Activated CD4-positive, alpha-beta memory T cell treated with anti-CD3 and anti-CD28 coated beads for 36 hours (primary cell): ENCODE measurements at places on chromosomes 4 and X. TPM values are rescaled to one million over a fixed set of nuclear protein-coding genes. Genes with fewer than 3 reads are reported as not detected.

DNA sequence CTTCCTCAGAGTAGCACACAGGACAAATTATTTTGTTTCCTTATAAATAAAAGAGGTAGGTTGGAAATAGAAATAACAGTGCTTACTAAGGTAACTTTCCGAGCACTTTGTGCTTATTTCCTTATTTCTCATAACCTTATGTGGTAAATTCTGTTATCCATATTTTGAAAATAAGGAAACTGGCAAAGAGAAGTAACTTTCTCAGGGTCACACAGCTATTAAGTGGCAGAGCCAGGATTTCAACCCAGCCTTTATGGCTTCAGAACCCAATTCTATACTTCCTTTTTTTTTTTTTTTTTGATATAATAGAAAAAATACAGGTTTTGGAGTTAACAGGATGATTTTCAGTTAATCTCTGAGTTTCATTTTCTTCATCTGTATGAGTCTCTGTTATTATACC, 3.3 kb downstream of the UTP3 start:
- peak overlapping the region; percentile 24 for H3K4me3 ChIP-seq
- peak overlapping the region; percentile 0 for H3K27ac ChIP-seq
- peaks cover 29% of the 10 kb centered on the region for H3K36me3 ChIP-seq
- peaks cover 31% of the 10 kb centered on the region for H3K4me1 ChIP-seq

- H3K36me3 ChIP-seq: peaks cover 3% of the 10 kb centered on the region
- no peak overlapping the region for H3K4me3 ChIP-seq
- DNase-seq: no peak
- H3K4me1 ChIP-seq: peaks cover 78% of the 10 kb centered on the region
Measured at GRCh38 chr4:153537493-153537960, 71.4 kb downstream of the TMEM131L start.

- no peak overlapping the region for H3K27ac ChIP-seq
- no peak overlapping the region for H3K4me3 ChIP-seq
- H3K4me1 ChIP-seq: peaks cover 4% of the 10 kb centered on the region
Measured at GRCh38 chr4:147714575-147715401, 17.1 kb upstream of the ARHGAP10 start.

DNA sequence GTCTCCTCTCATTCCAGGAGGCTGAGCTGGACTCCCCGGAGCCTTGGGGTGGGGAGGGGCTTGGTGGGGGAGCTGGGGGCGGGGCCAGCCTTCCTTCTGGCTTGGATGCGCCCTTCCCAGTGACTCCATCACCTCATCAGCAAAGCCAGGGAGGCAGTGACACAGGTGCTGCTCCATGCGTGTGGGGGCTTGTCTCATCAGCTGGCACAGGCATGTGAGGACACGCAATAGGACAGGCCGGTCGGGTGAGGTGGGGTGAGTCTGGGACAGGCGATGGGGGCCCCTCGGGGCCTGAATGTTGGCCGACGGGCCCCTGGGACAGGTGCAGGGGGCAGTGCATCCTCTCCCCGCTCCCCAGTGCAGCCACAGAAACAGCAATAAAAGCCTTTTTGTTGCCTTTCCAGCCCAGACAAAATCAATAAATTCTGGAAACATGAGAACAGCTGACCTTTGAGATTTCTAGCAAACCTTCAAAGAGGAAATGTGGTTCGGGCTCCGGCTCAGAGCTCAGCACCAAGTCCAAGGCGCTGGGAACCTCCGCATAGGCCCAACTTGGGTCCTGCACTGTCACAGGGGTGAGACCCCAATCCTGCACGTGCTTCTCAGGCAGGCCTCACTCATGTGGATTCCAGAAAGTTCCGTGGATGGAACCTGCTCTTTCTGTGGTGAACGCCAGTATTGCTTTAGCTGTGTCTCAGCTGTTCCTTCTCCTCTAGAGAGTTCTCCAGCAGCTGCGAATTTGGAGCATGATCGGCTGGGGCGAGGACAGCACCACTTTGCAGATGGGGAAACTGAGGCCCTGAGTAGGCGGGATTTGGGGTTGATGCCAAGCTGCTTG, 18.5 kb downstream of the ADRA2C start:
- no peak for DNase-seq
- H3K36me3 ChIP-seq: no peaks in the 10 kb centered on the region
- no peaks in the 10 kb centered on the region for H3K4me1 ChIP-seq

GRCh38 chrX:137792214-137792613, 226.3 kb downstream of the ZIC3 start:
- DNase-seq: no peak
- no peaks in the 10 kb centered on the region for H3K36me3 ChIP-seq
- H3K4me3 ChIP-seq: no peak overlapping the region
- no peak overlapping the region for H3K27ac ChIP-seq
- H3K4me1 ChIP-seq: no peaks in the 10 kb centered on the region
- no peaks in the 10 kb centered on the region for H3K27me3 ChIP-seq

DNA sequence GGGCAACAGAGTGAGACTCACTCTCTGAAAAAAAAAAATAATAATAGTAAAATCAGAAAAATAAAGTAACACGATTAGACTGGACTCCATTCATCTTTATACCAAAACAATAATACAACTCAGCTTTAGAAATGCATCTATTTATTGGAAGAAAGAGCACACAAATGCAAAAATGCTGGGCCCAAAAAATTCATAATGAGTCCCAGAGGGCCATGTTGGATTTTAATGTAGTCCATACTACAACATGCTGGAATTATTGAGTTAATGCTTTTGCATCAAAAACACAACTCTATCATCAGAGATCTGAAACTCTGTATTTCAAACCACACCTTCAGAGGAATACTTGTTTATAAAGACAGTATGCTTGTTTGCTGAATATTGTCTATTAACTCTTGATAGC, 1614.7 kb downstream of the STIM2 start:
- H3K4me3 ChIP-seq: no peak overlapping the region
- H3K27me3 ChIP-seq: no peaks in the 10 kb centered on the region
- no peak overlapping the region for H3K27ac ChIP-seq
- no peak for DNase-seq

DNA sequence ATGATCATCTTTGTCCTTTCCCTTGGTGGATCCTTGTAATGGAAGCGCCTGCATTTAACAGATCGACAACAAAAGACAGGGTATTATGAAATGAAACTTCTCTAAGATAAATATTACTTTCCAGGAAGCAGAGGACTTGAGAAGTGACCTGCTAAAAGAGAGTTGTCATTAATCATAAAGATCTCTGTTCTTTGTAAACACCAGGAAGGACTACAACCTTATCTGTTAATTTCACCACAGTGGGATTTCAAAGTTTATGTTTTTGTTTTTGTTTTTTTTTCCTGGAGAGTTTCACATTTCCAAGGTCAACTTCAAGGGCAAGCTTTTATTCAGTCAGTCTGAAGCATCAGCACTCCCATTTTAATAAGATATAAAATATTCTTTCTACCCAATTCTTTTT, 170.9 kb downstream of the RCHY1 start:
- no peaks in the 10 kb centered on the region for H3K27me3 ChIP-seq
- H3K4me3 ChIP-seq: no peak overlapping the region
- H3K27ac ChIP-seq: no peak overlapping the region
- H3K4me1 ChIP-seq: no peaks in the 10 kb centered on the region

DNA sequence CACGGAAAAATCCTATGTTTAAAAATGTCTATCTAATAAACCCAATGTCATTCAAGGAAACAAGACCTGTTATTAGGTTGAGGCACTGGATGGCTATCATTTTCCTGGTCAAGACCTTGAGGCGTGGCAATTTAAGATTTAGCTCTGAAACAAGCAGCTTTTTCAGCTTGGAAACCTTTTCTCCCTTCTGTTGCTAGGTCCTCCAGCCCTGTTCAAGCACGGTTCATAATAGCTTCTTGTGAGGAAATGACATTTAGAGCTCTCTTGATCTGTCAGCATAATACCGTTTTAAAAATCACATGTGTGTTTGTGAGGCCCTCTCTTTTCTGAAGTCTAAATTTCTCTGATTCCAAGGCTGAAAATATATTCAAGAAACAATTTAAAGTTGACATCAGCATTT, 133.6 kb upstream of the GRPR start:
- no peaks in the 10 kb centered on the region for H3K36me3 ChIP-seq
- H3K27me3 ChIP-seq: peaks cover 4% of the 10 kb centered on the region
- peaks cover 8% of the 10 kb centered on the region for H3K4me1 ChIP-seq
- no peak overlapping the region for H3K4me3 ChIP-seq
- no peak overlapping the region for H3K27ac ChIP-seq
- DNase-seq: no peak

DNA sequence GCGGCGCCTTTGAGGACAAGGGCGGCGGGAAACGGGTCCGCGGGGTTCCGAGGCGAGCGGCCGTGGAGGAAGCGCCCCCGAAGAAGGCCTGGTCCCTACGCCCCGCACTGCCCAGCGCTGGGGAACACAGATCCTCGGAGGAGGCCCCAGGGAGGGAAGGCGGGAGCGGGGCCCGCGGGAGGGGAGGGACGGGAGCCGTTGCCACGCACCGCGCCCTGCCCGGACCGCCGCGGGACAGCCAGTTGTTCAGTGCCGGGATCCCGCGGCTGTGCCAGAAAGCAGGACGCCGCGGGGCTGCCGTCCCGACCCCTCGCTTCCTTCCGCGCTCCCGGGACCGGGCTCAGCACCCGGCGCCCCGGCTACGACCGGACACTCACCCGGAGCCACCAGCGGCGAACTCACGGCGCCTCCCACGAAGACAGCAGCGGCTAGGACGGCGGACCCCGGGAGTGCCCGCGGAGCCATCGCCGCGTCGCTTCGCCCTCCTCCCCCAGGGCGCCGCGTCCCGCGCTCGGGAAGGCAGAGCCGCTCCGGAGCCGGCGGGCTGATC, 278 bp downstream of the RELL1 start:
- H3K27ac ChIP-seq: peak overlapping the region; percentile 91
- H3K27me3 ChIP-seq: no peaks in the 10 kb centered on the region
- peak; percentile 57 for DNase-seq
- H3K4me3 ChIP-seq: peak overlapping the region; percentile 86
- peaks cover 34% of the 10 kb centered on the region for H3K4me1 ChIP-seq

DNA sequence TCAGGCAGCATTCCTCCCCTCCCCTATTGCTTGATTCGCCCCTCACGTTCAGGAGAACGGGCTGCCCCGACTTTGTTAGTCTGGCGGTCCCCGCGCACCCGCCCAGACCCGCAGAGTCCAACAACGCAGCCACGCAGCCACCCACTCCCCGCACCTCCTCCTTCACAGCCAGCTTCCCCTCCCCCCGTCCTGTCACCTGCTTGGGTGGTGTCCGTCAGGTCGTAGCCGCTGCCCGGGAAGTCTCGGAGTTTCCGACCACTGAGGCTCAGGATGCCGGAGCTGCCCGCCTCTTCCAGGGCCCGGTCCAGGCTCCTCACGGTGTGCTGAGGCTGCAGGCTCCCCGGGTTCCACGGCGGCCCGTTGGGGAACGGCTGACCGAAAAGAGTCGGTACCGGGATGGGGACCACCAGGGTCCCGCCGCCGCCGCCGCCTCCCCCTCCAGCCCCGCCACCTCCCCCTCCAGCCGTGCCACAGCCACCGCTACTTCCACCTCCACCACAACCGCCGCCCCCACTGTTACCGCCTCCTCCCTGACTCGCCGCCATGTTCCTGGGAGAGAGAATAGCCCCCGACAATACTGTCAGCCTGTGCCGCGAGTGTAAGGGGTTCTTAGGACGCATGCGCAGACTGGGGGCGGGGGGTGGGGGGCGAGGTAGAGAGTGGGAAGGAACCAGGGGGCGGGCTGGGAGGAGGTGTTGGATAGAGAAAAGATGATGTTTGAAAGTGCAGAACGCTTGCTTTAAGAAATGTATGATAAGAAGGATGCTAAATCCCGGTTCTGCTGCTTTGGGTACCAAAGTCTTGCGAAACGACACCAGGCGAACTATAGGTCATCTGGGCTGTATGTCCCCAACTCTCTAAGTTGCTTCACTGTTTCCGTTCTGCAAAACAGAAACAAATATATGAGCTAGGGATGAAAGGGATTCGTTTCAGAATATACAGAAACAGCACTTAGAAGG, at the start of gene LRCH2:
Gene LRCH2 (minus strand): TSS at position 600 of the 959 bp plus-strand sequence. CDS start 55 bp downstream, at position 545.
- H3K4me1 ChIP-seq: no peaks in the 10 kb centered on the region
- H3K27me3 ChIP-seq: peaks cover 8% of the 10 kb centered on the region
- H3K27ac ChIP-seq: no peak within 1 kb of the TSS
- H3K4me3 ChIP-seq: no peak within 1 kb of the TSS
- DNase-seq: no peak

- H3K4me3 ChIP-seq: no peak overlapping the region
- DNase-seq: no peak
- H3K27ac ChIP-seq: no peak overlapping the region
- H3K36me3 ChIP-seq: no peaks in the 10 kb centered on the region
Measured at GRCh38 chr4:54929459-54929858, 195.9 kb downstream of the KDR start.

GRCh38 chrX:2811271-2811670, 17.5 kb upstream of the GYG2 start:
- H3K27ac ChIP-seq: no peak overlapping the region
- no peak for DNase-seq
- peaks cover 7% of the 10 kb centered on the region for H3K4me1 ChIP-seq
- H3K36me3 ChIP-seq: no peaks in the 10 kb centered on the region
- no peaks in the 10 kb centered on the region for H3K27me3 ChIP-seq

Gene GABRQ
- not detected for total RNA-seq

Gene TMPRSS11D
- total RNA-seq: not detected

Gene ENPP6
- 0.29 TPM for total RNA-seq
